ENCODE measurements at places on chromosomes 2 and 18. TPM values are rescaled to one million over a fixed set of nuclear protein-coding genes. Genes with fewer than 3 reads are reported as not detected.

DNA sequence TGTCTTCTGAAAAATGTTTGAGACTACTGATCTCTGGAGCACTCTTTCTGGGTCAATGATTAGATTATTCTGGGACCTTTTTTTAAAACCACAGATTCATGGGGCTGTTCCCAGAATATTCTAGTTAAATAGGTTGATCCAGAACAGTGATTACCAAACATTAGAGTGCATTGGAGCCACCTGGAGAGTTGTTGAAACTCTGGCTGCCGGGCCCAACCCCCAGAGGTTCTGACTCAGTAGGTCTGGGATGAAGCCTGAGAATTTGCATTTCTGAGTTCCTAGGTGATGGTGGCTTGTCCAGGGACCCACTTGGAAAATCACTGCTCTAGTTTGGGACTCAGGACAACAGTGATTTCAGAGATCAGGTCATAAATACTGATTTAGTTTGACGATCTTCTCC, 197.3 kb downstream of the PTPRM start:
- no peak for DNase-seq
- H3K27me3 ChIP-seq: no peaks in the 10 kb centered on the region
- no peaks in the 10 kb centered on the region for H3K36me3 ChIP-seq
- no peak overlapping the region for H3K4me3 ChIP-seq

GRCh38 chr18:9987345-9987744, 73.5 kb downstream of the VAPA start:
- DNase-seq: no peak
- no peak overlapping the region for H3K4me3 ChIP-seq
- H3K27me3 ChIP-seq: no peaks in the 10 kb centered on the region
- no peaks in the 10 kb centered on the region for H3K36me3 ChIP-seq
- no peaks in the 10 kb centered on the region for H3K4me1 ChIP-seq

DNA sequence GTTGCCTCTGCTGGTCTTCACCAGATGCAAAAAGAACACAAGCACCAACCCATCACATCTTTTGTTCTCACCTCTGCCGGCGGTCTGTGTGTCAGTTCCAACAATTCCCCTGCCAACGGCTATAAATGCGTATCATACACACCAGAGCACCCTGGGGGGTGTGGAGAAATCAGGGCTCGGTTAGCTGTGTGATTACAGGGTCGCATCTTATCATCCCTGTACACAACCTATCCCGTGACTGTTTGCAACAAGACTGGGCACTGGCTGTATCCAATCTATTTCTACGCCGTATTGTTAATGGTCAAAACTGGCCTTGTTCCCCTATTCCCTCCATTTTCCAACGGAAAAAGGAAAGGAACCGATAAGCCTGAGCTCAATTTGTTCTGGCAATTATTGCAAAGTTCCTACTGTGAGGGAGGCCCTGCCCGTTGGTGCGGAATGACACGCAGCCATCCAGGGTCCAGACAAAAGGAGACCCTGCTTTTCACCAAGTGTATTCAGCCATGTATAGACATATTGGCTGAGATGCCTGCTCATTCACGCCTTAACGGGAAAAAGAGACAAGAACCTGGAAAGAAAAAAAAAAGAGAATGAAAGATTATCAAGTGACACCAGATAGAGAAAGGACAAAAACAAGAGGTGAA, 136.9 kb downstream of the CDH20 start:
- H3K36me3 ChIP-seq: no peaks in the 10 kb centered on the region
- DNase-seq: no peak
- H3K27me3 ChIP-seq: no peaks in the 10 kb centered on the region
- no peaks in the 10 kb centered on the region for H3K4me1 ChIP-seq
- no peak overlapping the region for H3K27ac ChIP-seq
- H3K4me3 ChIP-seq: no peak overlapping the region

DNA sequence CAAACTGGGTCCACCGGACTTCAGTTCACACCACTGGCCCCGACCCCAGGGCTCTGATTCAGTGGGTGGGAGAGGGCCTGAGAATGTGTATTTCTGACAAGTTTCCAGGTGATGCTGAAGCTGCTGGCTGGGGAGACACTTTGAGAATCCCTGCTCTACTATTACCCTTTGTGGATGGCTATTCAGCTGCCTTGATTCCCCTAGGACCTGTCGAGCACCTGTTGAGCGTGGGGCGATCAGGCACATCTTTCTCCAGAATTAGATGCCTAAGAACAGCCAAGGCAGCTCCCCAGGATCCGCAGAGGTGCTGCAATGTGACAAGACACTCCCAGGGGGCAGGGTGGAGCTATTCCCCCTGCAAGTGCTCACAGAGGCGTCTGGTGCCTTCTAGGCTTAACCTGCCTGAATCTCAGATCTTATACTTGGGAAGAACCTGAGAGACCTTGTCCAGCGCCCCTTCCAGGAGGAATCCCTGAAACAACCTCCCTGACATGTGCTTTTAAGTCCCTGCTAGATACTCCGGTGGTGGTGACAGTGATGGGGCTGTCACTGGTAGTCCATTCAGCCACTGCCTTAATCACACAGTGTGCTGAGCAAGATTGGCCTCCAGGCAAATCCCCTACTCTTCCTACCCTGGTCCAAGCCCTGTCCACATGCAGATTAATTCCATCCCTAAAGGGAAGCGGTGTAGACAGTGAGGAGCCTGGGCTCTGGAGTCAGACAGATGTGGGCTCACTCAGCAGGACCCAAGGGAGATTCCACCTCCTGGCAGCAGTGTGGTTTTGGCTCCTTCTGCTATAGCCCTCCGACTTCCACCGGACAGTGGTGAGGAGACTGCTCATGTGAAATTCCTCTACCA, 43.4 kb upstream of the OTOF start:
- no peaks in the 10 kb centered on the region for H3K27me3 ChIP-seq
- H3K4me1 ChIP-seq: no peaks in the 10 kb centered on the region
- H3K36me3 ChIP-seq: no peaks in the 10 kb centered on the region

The IL36RN gene
- not detected for total RNA-seq

DNA sequence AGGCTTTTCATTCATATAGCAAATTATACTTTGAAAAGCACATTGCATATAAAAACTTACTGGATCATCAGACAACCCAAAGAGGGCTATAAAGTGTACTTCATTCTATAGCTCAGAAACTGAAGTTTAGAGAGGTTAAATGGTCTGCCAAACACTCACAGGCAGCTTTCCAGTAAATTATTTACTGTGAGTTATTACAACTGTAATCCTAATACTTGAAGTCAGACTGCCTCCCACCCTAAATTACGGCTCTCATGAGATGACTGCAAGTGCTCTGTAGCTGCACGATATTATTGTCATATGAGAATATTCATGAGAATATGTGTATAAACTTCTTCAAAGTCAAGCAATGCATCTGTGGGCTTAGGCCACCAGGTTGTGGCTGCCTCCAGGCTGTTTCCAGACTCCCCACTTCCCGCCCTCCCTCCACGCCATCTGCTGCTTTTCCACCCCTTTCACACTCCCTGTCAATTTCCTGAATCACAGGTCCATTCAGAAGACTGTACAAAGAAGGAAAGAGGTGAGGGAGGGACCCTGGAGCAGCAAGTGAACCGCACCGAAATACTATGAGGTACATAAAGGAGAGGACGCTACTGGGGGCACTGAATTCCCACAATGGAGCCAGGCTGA, 111.1 kb upstream of the SPOPL start:
- H3K27ac ChIP-seq: no peak overlapping the region
- no peak overlapping the region for H3K4me3 ChIP-seq
- no peaks in the 10 kb centered on the region for H3K27me3 ChIP-seq
- DNase-seq: no peak
- H3K4me1 ChIP-seq: no peaks in the 10 kb centered on the region

DNA sequence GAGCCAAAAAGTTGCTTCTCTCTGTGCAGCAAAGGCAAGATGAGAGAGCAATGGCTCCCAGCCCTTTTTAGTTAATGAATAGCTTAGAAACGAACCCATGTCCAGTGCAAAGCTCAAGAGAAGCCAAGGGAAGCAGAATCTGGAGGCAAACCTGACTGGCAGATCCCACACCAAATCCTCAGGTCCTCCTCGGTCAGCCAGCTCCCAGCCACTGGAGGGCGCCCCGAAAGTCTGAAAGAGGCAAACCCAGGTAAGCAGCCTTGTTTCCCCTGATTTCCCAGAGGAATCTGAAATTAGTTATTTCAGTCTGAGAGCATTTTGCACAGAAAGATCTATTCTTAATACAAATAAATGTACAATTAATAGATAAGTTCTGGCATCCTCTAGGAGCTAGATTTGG, 71.3 kb upstream of the PID1 start:
- H3K4me1 ChIP-seq: no peaks in the 10 kb centered on the region
- H3K27ac ChIP-seq: no peak overlapping the region
- H3K36me3 ChIP-seq: no peaks in the 10 kb centered on the region
- peak; percentile 37 for DNase-seq

The CAPN14 gene
- total RNA-seq: 1.0 TPM

DNA sequence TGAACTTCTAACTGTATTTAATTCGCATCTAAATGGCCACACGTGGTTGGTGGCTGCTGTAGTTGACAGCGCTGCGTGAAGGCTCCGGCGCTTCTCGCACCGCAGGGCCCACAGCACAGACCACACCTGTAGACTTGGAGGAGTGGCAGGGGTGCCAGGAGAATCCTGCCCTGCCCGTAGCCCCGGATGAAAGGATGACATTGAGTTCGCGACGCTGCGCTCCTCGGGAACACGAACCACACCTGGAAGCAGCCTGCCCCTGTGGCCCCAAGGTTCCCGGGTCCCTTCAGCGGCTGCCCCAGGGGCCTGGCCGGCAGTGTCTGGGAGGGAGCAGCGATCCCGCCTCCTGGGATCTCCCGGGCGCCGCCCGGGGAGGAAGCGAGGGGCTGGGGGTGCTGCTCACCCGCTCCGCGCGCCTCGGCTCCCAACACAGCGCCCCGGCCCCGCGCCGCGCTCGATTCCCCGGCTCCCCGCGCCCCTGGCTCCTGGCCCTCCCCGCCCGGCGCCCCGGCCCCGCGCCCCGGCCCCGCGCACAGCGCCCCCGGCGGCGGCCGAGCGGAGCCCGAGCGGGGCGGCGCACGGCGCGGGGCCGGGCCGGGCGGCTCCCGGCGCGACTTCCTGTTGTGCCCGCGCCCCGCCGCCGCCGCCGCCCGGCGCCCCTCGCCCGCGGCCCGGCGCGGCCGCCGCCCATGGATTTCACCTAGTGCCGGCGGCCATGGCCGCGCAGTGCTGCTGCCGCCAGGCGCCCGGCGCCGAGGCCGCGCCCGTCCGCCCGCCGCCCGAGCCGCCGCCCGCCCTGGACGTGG, at the start of gene RNPEPL1:
RNPEPL1 (plus strand) TSS at position 613 of the 806 bp plus-strand sequence; CDS start at position 716, 103 bp downstream.
- no peaks in the 10 kb centered on the region for H3K27me3 ChIP-seq
- peak; percentile 52 for DNase-seq
- peaks cover 50% of the 10 kb centered on the region for H3K4me1 ChIP-seq
- peak within 1 kb of the TSS; percentile 83 for H3K4me3 ChIP-seq
- peaks cover 8% of the 10 kb centered on the region for H3K36me3 ChIP-seq

The LHCGR gene
- not detected for total RNA-seq

- no peak overlapping the region for H3K4me3 ChIP-seq
- no peak for DNase-seq
- no peaks in the 10 kb centered on the region for H3K36me3 ChIP-seq
- no peaks in the 10 kb centered on the region for H3K27me3 ChIP-seq
Measured at GRCh38 chr2:18067588-18068384, 189.3 kb downstream of the KCNS3 start.

The SUMO1 gene
- total RNA-seq: 41.1 TPM

DNA sequence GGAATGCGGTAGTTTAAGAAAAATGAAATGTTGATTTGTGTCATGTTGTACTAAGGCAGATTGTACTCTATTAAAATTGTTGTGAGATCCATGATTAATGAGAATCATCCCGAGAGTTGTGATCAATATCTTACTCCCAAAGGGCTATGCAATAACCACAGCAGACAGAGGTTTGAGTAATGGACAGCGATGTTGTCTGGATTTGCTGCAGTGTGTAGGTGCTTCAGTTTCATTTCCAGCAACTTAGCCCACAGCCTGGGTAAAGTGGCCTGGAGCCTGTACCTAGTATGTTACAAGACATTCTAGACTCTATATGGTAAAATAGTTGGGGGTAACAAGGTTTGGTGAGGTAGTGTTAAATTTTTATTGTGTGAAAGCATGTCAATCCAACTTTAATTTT, 794.3 kb upstream of the CDH7 start:
- no peaks in the 10 kb centered on the region for H3K36me3 ChIP-seq
- H3K27ac ChIP-seq: no peak overlapping the region
- H3K4me1 ChIP-seq: no peaks in the 10 kb centered on the region
- DNase-seq: no peak

GRCh38 chr2:65367524-65367923, 64.9 kb downstream of the SPRED2 start:
- peaks cover 45% of the 10 kb centered on the region for H3K4me1 ChIP-seq
- no peak overlapping the region for H3K27ac ChIP-seq
- peak; percentile 40 for DNase-seq

DNA sequence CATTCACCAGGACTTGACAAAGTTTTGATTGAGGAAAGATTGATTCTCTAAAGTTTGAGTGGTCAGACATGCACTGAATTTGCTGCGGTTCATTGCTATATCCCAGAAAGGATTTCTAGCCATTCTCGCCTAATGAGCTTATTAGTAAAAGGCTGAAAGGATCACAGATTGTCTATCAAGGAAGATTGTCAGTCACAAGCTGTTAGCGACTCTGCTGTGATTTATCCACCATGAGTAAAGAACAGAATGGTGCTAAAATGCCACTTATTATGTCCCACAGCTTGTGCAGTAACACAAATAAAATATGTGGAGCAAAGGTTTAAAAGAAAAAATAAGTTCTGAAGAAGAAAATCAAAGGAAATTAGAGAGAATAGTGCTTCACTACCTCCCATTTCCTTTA, 701.2 kb upstream of the CDH7 start:
- H3K4me1 ChIP-seq: no peaks in the 10 kb centered on the region
- H3K36me3 ChIP-seq: no peaks in the 10 kb centered on the region
- H3K27me3 ChIP-seq: no peaks in the 10 kb centered on the region
- H3K4me3 ChIP-seq: no peak overlapping the region

The KCNF1 gene
- total RNA-seq: not detected

- no peak overlapping the region for H3K27ac ChIP-seq
- H3K4me1 ChIP-seq: peaks cover 28% of the 10 kb centered on the region
- no peak for DNase-seq
- H3K36me3 ChIP-seq: no peaks in the 10 kb centered on the region
Measured at GRCh38 chr2:158723921-158724802, 71.0 kb upstream of the DAPL1 start.

DNA sequence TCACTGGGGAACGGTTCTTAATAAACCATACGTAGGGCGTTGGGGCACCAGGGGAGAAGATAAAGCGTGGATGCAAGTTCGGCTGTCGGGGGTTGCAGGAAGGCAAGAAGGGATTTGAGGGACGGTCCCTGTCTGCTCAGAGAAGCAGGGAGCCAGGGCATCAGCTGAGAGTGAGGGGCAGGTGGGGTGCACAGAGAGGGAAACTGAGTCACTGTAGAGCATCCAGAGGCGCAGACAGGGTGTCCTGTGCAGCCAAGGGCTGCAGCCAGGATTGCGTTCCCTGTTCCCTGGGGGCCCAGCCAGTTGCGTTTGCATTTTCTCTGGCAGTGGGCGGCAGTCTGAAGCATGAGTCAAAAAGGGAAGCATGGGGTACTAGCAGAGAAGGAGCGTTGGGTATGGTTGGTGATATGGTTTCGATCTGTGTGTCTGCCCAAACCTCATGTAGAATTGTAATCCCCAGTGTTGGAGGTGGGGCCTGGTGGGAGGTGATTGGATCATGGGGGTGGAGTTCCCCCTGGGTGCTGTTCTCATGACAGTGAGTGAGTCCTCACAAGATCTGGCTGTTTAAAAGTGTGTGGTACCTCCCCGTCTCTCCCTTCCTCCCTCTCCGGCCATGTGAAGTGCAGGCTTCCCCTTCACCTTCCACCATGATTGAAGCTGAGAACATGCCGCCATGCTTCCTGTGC, 202.9 kb downstream of the NDUFA10 start:
- DNase-seq: no peak
- no peaks in the 10 kb centered on the region for H3K27me3 ChIP-seq
- H3K4me3 ChIP-seq: no peak overlapping the region
